ENCODE measurements at places on chromosomes 3 and 15.
A peak's percentile ranks its signal among the peaks of the same experiment; 100 is the strongest.

- DNase-seq, result no peak
Observed at GRCh38 chr3:53583161-53583690, 88.8 kb downstream of the CACNA1D start.

GRCh38 chr3:27729748-27730611 lies 7.9 kb upstream of the EOMES start:
- no peak for DNase-seq

DNA sequence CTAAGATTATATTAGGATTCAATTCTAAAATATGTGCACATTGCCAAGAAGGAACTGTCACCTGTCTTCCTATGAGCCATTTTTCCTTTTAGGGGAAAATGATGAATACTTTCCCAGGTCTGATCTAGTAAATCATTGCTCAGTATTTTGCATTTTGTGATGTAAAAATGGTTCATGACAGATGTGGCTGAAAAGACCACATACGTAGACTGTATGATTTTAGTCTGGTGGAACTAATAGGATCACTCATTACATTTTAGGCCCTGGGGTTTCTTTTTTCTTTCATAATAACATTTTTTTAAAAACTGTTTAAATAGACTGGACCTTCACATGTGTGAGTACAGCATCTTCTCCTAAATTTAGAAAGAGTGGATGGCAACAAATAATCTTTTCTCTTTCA lies 201.7 kb upstream of the MLF1 start:
- DNase-seq, result no peak

- no peak for DNase-seq
Observed at GRCh38 chr3:55013145-55013925, 85.5 kb upstream of the LRTM1 start.

- no peak for DNase-seq
Observed at GRCh38 chr15:58886921-58887320, 46.6 kb downstream of the SLTM start.

DNA sequence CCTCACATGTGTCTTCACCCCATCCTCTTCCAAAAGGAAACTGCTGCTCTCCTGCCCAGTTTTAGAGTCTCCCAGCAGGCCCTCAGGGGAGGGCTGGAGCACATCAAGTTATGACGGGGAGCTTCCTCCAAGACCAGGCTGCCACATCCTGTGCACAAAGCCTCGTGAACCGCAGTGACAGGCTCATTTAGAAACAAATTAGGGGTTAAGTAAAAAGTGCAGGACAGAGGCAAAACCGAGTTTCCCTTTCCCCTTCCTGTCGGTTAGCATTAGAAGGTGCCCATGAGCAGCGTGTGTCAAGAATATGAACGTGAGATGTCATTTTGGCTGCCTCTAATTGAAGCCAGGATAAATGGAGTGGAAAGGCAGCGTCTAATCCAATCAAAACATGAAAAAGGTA lies 199.7 kb downstream of the ARRDC4 start:
- no peak for DNase-seq

GRCh38 chr15:77625376-77625775 lies 7.3 kb downstream of the LINGO1 start:
- DNase-seq, result no peak

GRCh38 chr15:95284933-95285421 lies 1045.5 kb upstream of the NR2F2 start:
- no peak for DNase-seq

GRCh38 chr15:90013503-90013937 lies 12.4 kb downstream of the ZNF710 start:
- no peak for DNase-seq

DNA sequence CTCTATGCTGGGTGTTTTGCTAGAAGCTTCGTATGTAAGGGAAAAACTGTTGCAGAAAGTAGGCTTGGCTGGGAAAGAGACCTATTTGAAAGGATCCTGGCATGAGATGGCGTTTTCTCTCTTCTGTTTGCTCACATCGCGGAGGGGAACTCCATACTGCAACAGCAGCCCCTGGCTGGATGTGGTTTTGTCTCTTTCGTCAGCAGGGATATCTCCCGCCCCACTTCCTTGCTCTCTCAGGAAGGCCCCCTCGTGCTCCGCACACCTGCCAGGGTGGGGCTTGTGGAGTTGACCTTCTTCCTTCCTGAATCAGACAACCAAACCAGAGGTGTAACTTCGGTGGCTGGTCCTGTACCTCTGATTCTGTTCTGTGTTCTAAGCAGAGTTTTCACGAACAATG lies 26.4 kb upstream of the MYZAP start:
- peak; percentile 35 for DNase-seq

GRCh38 chr3:71984843-71985613 lies 200.1 kb upstream of the PROK2 start:
- DNase-seq, result no peak

GRCh38 chr3:155097009-155097349 lies 16.9 kb downstream of the MME start:
- DNase-seq, result no peak

GRCh38 chr3:113912552-113913236 lies 35.1 kb upstream of the ZDHHC23 start:
- DNase-seq, result peak; percentile 2

DNA sequence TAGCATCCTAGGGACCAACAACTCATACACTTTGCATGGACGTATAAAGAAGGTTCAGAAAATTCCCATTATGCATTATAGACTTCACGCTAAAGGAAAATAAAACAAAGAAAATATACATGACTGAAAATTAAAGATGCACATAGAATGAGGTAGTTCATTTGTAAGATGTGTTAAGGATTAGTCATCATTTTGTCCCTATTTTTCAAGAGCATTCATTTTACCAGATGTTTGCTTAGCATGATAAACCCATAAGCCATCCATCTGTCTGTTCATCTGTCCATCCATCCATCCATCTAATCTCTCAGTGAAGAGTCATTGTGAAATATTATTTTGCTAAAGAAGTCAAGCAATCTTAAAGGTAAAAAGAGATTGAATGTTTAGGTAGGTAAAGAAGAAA lies 80.3 kb downstream of the TFG start:
- DNase-seq, result no peak

GRCh38 chr15:35783203-35783602 lies 237.2 kb upstream of the DPH6 start:
- no peak for DNase-seq

GRCh38 chr3:46923559-46924350 lies 46.2 kb downstream of the PTH1R start:
- DNase-seq, result peak; percentile 29

GRCh38 chr3:167866331-167866730 lies 130.8 kb downstream of the SERPINI1 start:
- no peak for DNase-seq

DNA sequence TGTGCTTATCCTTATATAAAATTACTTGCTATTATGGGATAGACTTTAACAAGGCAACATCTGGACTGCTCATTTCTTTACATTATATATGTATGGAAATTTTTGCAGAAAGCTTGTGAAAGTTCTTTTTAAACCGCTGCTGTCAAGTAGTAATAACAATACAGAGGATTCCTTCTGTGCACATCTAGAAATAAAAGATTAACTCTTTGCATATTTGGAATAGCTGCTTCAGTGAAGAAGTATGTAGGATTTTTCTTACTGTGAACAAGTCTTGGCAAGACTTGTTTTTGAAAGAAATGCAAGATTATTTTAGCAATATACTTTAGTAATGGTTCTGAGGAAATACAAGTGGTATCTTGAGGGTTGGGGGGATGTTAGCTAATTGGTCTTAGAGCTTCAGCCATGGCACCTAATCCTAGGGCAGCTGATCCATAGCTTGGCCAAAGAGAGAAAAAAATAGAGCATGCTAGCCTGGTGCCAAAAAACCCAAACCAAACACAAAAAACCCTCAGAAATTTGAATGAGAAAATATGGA lies 4.3 kb downstream of the PRKCI start:
- no peak for DNase-seq

DNA sequence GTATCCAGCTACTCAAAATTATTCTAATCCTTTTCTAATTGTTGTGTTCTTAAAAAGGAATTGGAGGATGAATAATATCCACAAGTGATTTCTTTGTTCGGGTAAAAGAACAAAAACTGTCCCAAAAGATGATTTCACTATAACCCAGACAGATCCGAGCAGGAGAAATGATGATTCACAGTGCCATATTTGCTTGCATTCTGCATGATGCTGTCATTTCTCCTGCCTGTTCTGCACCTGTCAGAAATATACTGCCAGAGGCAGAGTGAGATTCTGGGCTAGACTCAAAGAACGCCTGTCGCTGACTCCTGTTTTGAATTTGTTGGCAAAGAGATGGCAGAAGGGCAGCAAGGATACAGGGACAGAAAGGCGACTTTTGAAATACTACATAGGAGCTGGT lies 34.7 kb upstream of the SLC24A5 start:
- no peak for DNase-seq

GRCh38 chr3:191234216-191234615 lies 35.2 kb downstream of the OSTN start:
- DNase-seq, result no peak

DNA sequence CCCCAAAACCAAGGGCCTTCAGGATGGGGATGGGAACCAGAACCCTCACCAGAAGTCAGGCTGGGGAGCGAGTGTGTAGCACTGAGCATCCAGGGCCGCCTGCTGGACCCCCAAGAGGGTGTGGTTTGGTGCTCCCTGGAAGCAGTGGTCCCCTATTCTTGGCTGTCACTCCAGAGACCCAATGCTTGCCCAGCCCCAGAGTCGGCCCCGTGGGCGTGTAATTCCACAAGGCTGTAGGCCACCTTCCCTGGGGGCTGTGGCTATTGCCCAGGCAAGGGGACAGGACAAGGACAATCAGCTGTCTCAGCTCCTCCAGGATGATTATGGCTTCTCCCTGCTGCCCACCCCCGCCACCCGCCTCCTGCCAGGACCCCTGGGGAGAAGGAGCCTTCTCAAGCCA lies 14.5 kb downstream of the IGDCC3 start:
- no peak for DNase-seq
